Stimulated activated CD4-positive, alpha-beta T cell treated with anti-CD3 and anti-CD28 coated beads, Interleukin-15, amount 100 ng/mL, for 48 hours (primary cell): ENCODE measurements at places on chromosomes 5 and 9.

DNA sequence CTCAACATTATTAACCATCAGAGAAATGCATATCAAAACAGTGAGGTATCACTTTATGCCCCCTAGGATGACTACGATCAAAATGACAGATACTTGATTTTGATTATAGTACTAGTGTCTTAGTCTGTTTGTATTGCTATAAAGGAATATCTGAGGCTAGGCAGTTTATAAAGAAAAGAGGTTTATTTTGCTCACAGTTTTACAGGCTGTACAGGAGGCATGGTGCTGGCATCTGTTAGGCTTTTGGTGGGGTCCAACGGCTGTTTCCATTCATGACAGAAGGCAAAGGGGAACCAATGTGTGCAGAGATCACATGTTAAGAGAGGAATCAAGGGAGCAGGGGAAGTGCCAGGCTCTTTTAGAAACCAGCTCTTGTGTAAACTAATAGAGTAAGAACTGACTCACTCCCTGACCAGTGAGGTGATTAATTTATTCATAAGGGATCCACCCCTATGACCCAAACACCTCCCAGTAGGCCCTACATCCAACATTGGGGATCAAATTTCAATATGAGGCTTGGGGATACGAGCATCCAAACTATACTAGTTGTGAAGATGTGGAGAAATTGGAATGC lies 16.0 kb upstream of the AFF4 start:
- no peak for DNase-seq

GRCh38 chr5:145983446-145983845 lies 47.1 kb downstream of the SH3RF2 start:
- no peak for DNase-seq

DNA sequence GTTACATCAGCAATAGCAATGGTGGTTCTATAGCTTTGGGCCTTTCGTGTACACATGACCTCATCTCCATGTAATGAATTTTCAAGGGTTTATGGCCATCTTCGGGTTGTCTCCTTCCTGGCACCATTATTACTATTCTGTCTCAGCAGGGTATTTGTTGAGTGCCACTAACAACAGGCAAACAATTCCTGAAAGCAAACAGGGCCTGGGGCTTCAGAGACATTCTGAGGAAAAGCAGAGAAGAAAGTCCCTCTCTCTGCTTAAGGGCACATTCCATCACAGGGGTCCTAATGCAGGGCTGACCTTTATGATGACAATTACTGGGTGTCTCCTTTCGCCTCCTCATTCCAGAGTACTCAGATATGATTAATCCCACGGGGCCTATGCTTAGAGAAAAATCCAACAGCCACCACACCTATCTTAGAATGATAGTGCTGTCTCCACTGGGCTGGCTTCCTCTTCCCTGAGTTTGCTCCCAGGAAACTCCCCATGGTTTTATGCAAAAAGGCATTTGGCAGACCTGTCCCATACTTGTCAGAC lies 540.2 kb upstream of the ZNF462 start:
- DNase-seq: no peak

GRCh38 chr5:142531977-142532780 lies 153.7 kb downstream of the FGF1 start:
- no peak for DNase-seq

GRCh38 chr9:132769906-132770769 lies 99.9 kb downstream of the GTF3C4 start:
- DNase-seq: peak; percentile 39

DNA sequence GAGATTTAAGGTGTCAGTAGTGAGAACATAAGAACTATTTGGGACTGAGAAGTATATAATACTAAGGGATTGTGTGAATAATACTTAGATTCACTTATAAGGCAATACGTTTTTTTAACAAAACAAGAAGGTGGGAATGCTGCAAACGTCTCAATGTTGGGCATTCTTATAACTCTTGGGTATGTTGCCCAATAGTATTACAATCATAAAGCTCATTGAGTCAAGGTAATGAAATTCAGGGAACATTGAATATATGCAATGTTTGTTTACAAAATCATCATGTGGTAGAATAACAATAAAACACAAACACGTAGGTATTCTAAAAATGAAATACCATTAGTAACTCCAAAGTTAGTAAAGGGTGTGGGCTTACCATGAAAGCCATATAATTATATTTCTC lies 400.7 kb downstream of the KIAA0825 start:
- DNase-seq: no peak

DNA sequence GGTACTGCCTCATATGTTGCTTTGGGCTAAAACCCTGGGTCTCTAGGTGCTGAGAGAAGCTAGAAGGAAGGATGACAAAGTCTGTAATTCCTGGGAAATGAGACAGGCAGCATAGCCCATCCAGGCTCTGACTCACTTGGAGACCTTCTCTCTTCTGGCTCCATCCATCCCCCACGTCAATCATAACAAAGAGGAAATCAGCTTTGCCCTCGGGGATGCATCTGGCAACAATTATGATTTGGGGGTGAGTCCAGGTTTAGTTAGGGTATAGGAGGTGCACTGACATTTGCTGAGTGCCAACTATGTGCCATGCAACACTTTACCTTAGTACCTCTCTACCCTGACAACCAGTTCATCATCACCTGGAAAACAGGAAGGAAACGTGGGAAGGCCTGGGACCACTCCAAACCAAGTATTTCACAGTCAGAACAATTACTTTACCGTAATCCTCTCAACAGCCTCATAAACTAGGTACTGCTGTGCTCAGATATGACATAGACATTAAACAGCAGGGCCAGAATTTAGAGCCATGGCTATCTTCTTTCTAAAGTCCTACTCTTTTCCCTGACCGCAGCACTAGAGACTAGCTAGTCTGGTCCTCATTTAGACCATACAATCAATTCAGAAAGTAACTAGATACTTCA lies 39.1 kb upstream of the GZMA start:
- DNase-seq: no peak

DNA sequence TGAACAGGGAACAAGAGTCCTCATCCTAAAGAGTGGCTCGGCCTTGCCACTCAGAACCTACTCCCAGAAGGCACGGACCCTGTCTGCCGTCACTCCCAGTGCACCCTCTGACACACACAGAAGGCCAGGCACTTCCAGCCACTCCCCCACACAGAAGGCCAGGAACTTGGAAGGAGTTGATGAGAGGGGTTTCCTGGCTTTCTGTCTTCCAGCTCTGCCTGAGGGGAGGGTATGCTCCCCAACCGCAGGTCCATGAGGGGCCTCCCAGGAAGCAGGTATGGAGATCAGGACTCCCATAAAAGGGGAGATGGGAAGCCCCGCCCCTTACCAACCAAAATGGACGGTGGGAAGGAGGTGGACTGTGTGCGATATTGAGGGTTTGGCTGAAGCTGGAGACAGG lies 247.6 kb upstream of the IRX4 start:
- no peak for DNase-seq

GRCh38 chr9:70480405-70480980 lies 66.0 kb upstream of the KLF9 start:
- DNase-seq: no peak

DNA sequence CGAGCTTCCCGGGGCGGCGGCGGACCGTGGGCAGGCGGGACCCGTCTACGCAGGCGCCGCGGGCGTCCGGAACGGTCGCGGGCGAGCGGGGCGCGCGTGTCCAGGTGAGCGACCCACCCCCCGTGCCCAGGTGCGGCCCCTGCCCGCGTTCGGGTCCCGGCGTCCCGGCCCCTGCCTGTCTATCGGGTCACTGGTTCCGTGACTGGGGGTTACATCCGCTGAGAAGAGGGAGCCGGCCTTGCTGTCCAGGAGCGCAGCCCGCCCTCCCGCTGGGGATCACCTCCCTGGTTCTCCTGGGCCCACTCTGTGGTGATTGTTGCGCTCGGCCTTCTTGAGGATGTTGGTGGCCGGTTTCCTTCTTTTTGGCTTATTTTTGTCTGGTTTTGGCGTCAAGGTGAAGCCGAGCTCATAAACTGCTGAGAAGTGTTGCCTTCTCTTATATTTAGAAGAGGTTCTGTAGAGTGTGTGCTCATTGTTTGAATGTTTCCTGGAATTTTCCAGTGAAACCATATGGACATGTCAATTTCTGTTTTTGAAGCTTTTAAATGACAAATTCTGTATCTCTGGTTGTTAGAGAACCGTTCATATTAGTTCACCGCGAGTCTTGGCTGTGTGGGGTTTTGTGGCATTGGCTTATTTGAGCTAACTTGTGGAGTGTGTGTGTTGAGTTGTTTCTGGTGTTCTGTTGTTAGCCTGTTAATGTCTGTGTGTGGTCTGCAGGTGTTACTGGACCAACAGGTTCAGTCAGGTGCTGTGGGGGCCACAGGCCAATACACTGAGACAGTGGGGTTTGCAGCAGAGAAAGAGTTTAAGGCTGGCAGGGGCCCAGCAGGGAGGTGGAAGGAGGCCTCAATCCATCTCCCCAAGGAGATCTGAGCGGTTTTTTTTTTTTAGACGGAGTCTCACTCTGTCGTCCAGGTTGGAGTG lies 621 bp downstream of the CEP72 start:
- peak; percentile 5 for DNase-seq

- no peak for DNase-seq
Measured at GRCh38 chr5:115577329-115577728, 24.9 kb downstream of the TICAM2 start.

GRCh38 chr9:119559986-119560385 lies 190.8 kb upstream of the BRINP1 start:
- DNase-seq: no peak

GRCh38 chr9:137228968-137229896 lies 1.5 kb upstream of the SLC34A3 start:
- no peak for DNase-seq

- DNase-seq: no peak
Measured at GRCh38 chr9:133996531-133997520, 4.7 kb upstream of the VAV2 start.

GRCh38 chr5:57778501-57779091 lies 296.0 kb upstream of the ACTBL2 start:
- no peak for DNase-seq

- DNase-seq: no peak
Measured at GRCh38 chr5:108743846-108744245, 3.9 kb upstream of the FER start.

GRCh38 chr9:8627976-8628679 lies 828.5 kb upstream of the DMAC1 start:
- no peak for DNase-seq

DNA sequence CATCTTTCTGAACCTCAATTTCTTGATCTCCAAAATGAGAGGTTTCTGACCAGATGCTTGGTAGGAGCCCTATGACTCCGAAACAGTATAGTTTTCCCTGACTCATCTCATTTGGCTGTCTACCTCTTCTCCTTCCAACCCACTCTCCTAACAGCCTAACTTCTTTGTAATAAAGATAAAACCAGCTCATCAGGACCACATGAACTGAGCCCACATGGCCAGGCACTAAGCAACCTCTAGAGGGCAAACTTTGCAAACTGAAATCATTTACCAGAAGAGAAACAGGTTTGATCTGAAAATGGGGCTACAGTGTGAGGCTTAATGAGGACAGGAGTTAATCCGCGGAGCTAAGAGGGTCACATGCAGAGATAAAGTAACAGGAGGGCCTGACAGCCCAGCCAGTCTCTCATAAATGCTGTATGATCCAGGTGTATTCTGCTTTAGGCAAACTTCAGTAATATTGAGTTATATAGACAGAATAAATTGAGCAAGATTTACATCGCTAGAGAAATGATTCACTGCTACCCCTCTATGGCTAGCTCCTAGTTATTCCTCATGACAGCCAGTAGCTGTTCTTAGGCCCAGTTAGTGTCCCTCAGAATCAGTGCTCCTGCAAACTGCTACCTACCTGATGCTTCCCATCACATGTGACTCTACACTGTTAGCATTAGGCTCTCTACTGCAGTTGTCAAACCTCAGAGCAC lies 64.6 kb downstream of the ABCA1 start:
- peak; percentile 13 for DNase-seq

DNA sequence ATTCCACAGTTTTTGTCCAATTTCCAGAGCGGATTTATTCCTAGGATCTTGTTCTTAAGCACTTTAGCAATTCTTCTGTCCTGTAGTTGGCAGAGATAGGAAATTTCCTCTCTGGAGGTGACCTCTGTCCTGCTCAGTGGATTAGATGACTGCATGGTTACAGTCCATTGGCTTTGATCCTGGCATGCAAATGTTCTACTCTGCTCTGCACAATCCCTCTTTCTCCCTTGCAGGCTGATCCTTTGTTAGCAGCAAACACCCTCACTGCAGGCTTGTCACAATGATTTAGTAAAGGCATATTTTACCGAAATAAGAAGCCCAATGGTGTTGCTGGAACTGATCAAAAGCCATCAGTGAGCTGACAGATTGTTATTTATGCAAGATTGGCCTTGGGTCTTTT lies 243.8 kb downstream of the COX7C start:
- DNase-seq: no peak

GRCh38 chr5:33401482-33402390 lies 39.0 kb upstream of the TARS1 start:
- no peak for DNase-seq

GRCh38 chr9:68979538-68980314 lies 34.2 kb downstream of the PRKACG start:
- peak; percentile 17 for DNase-seq

GRCh38 chr9:84866396-84867175 lies 197.1 kb downstream of the NTRK2 start:
- no peak for DNase-seq

DNA sequence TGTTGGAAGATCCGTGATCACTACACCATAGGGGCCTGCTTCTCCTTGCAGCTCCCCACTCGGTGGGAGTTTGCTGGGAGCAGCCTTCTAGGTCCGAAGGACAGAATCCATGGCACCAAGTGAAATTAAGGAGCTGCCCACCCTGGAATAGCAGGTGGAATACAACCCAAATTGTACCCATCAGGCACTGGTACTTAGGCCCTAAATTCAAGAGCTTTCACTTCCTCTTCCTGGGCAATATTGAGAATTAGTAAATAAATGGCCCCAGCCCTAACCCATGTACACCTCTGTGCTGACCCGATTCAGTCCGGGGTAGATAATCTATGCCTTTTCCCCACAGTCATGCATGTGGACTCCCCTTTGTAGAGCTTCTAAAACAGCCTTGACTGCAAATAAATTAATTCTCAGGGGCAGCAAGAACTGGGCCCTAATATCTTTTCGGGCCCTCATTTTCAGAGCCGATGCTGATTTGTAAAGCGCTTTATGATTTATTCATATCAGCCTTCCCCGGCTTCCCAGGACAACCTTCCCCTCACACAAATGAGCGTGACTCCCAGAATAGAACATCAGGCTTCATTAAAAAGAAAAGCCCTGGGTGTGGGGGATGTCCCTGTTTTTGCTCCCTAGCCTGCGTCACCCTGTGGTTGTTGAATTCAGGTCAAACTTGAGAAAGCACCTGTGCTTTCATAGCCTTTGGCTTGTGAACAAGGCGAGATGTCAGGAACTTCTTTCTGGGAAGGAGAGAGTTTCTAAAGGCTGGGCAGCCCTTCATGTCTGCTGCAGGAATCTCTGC lies 126.1 kb upstream of the TBC1D2 start:
- DNase-seq: no peak

GRCh38 chr5:11905206-11905605 lies 960 bp upstream of the CTNND2 start:
- no peak for DNase-seq

- DNase-seq: no peak
Measured at GRCh38 chr9:90903766-90904424, 102.3 kb downstream of the SYK start.

GRCh38 chr5:77882670-77883257 lies 106.6 kb upstream of the TBCA start:
- DNase-seq: peak; percentile 26
